ENCODE measurements at places on chromosomes 2 and 18. TPM values are rescaled to one million over a fixed set of nuclear protein-coding genes. Genes with fewer than 3 reads are reported as not detected.

Gene SLC9A4
- total RNA-seq: not detected

DNA sequence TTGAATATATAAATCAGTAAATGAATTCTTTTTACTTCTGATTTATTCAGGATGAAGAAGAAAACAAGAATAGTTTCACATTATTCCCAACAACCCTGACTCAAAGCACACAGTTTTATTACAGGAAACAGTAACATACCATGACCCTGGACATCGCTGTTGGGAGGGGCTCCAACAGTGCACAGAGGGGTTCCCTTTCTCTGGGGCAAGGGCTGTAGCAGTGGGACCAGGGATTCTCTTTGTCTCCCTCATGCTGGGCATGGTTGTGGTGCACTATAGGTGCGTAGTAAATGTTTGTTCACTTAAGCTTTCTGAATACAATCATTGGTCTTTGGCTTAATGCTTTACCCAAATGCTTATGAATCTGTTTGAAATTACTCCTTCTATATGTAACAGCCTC lies 189.4 kb downstream of the BCL2 start:
- no peak for DNase-seq

DNA sequence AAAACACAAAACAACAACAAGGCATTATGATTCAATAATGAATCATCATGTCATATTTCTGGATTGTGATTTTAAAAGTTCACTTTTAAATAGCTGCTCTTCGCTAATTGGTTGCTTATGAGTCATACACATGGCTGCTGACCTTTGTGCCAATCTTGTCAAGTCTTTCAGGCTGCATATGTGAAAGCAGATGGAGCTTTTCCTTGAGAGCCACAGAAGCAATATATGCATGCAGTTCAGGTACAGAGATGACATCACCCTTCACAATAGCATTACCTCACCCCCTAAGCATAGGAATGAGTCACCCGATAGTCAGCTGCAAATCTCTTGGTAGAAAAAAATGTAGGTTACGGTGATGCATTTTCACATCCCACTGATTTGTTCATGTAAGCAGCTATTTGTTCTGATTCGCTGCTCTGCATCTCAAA lies 27.2 kb downstream of the EIF2AK3 start:
- no peak for DNase-seq

- DNase-seq: no peak
These were observed 332.6 kb upstream of the ACVR2A start for GRCh38 chr2:147512206-147512605.

- DNase-seq: no peak
These were observed 763.7 kb upstream of the CRIM1 start for GRCh38 chr2:35591886-35592285.

GRCh38 chr2:65186093-65186868 lies 41.4 kb upstream of the ACTR2 start:
- no peak for DNase-seq
